ENCODE measurements at places on chromosomes 1 and 21. TPM values are rescaled to one million over a fixed set of nuclear protein-coding genes. Genes with fewer than 3 reads are reported as not detected.
A peak's percentile ranks its signal among the peaks of the same experiment; 100 is the strongest.

Gene PRRC2C
- total RNA-seq, result 218 TPM

Gene SLC9A1
- 12.7 TPM for total RNA-seq

Gene GSTM5
- total RNA-seq, result not detected

Gene PAPPA2
- total RNA-seq, result 0.07 TPM

Gene EPHB2
- not detected for total RNA-seq

Gene FOXO6
- total RNA-seq, result 0.31 TPM

Gene DSCAM
- not detected for total RNA-seq

DNA sequence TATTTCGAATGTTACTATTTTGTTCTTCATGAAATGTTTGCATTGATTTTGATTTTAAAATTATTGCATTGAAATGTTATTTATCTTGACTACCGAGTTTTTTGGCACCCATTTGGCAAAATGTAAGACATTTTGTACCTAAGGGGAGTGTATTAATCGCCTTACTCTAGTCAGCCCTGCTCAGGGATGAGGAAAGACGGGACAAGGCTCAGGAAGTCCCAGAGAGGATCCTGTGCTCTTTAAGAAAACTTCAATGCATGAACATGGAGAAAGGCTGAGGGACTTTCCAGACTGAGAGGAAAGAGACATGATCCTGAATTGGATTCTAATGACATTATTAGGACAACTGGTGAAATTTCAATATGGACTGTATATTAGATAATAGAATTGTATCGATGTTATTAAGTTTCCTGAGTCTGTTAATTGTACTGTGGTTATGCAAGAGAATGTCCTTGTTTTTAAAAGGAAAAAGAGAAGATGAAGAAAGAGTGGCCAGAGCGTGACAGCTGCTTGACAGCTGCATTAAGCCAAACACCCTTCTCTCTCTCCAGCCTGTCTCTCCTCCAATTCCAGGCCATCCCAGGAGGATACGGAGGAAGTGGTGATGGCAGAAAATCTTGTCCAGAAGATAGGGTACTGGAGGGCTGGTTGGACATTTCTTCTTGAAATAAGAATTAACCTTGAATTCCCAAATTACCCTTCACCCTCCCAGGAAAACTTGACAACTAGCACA lies 66.0 kb downstream of the PLEKHA6 start:
- no peak overlapping the region for H3K4me3 ChIP-seq
- H3K36me3 ChIP-seq, result no peaks in the 10 kb centered on the region
- H3K27me3 ChIP-seq, result peaks cover 30% of the 10 kb centered on the region

- H3K4me3 ChIP-seq, result peak overlapping the region; percentile 47
- H3K27me3 ChIP-seq, result no peaks in the 10 kb centered on the region
- H3K4me1 ChIP-seq, result peaks cover 81% of the 10 kb centered on the region
Measured at GRCh38 chr1:26278724-26279455, 996 bp upstream of the SH3BGRL3 start.

- no peaks in the 10 kb centered on the region for H3K27me3 ChIP-seq
- H3K27ac ChIP-seq, result no peak overlapping the region
- no peaks in the 10 kb centered on the region for H3K4me1 ChIP-seq
- DNase-seq, result no peak
- no peaks in the 10 kb centered on the region for H3K36me3 ChIP-seq
Measured at GRCh38 chr1:45880930-45881329, 77.5 kb downstream of the MAST2 start.

DNA sequence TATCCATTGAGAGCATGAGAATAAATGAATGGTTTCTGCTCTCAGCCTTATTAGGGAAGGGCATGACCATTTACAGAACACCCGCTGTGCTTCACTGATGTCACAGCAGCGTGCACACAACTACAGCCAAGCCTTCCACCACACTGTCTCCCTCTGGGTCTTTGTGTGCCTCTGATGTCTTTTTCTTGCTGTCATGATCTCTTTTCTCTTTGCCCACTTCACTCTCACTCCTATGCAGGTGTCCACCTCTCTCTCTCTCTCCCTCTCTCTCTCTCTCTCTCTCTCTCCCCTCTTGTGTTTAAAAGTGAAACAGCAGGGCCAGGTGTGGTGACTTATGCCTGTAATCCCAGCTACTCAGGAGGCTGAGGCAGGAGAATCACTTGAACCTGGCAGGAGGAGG lies 232.5 kb upstream of the JUN start:
- no peak for DNase-seq
- no peaks in the 10 kb centered on the region for H3K36me3 ChIP-seq
- H3K4me3 ChIP-seq, result no peak overlapping the region
- no peaks in the 10 kb centered on the region for H3K27me3 ChIP-seq

GRCh38 chr1:44485229-44485933 lies 80.3 kb downstream of the RNF220 start:
- no peak overlapping the region for H3K4me3 ChIP-seq
- no peaks in the 10 kb centered on the region for H3K36me3 ChIP-seq
- peaks cover 5% of the 10 kb centered on the region for H3K4me1 ChIP-seq

GRCh38 chr1:165543532-165544438 lies at the start of gene LRRC52:
LRRC52 (plus strand) TSS chr1:165544000; CDS start chr1:165544297, 297 bp downstream.
- no peaks in the 10 kb centered on the region for H3K36me3 ChIP-seq
- no peak for DNase-seq
- H3K27me3 ChIP-seq, result peaks cover 19% of the 10 kb centered on the region

- no peaks in the 10 kb centered on the region for H3K27me3 ChIP-seq
- no peaks in the 10 kb centered on the region for H3K36me3 ChIP-seq
- no peaks in the 10 kb centered on the region for H3K4me1 ChIP-seq
- H3K4me3 ChIP-seq, result no peak overlapping the region
- no peak overlapping the region for H3K27ac ChIP-seq
Measured at GRCh38 chr1:34529935-34530859, 224.7 kb upstream of the GJB5 start.

- no peak for DNase-seq
- no peak overlapping the region for H3K27ac ChIP-seq
- H3K36me3 ChIP-seq, result no peaks in the 10 kb centered on the region
- no peaks in the 10 kb centered on the region for H3K27me3 ChIP-seq
- no peak overlapping the region for H3K4me3 ChIP-seq
Measured at GRCh38 chr1:190226006-190226405, 251.7 kb downstream of the BRINP3 start.

DNA sequence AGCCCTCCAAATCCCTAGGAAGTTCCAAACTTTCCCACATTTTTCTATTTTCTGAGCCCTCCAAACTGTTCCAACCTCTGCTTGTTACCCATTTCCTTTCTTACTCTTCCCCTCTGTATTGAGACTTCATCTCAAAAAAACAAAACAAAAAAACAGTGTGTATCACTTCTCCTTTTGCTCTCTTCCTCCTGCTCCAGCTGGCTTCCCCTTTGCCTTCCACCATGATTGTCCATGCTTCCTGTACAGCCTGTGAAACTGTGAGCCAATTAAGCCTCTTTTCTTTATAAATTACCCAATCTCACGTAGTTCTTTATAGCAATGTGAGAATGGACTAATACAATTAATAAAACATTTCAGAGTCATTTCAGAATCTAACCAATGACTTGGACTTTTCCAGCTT lies 69.6 kb upstream of the KRTAP19-8 start:
- no peak overlapping the region for H3K27ac ChIP-seq
- no peak overlapping the region for H3K4me3 ChIP-seq
- no peak for DNase-seq
- no peaks in the 10 kb centered on the region for H3K27me3 ChIP-seq

GRCh38 chr1:218642033-218642948 lies 297.2 kb downstream of the TGFB2 start:
- H3K4me3 ChIP-seq, result no peak overlapping the region
- DNase-seq, result no peak
- no peak overlapping the region for H3K27ac ChIP-seq
- no peaks in the 10 kb centered on the region for H3K27me3 ChIP-seq
- no peaks in the 10 kb centered on the region for H3K36me3 ChIP-seq

- H3K4me1 ChIP-seq, result peaks cover 42% of the 10 kb centered on the region
- H3K27me3 ChIP-seq, result no peaks in the 10 kb centered on the region
- H3K27ac ChIP-seq, result peak overlapping the region; percentile 83
- no peak overlapping the region for H3K4me3 ChIP-seq
- no peak for DNase-seq
Measured at GRCh38 chr1:155969377-155969791, 9.0 kb downstream of the ARHGEF2 start.

All from K562 (cell line).